ENCODE measurements at places on chromosomes 4 and X.

GRCh38 chrX:34300871-34301270, 168.8 kb upstream of the FAM47A start:
- DNase-seq = peak; percentile 26

GRCh38 chr4:20203508-20203907, 48.2 kb upstream of the SLIT2 start:
- no peak for DNase-seq

- no peak for DNase-seq
Observed at GRCh38 chr4:34009951-34010350, 2234.4 kb downstream of the ARAP2 start.

- no peak for DNase-seq
Observed at GRCh38 chrX:137313627-137314026, 252.3 kb upstream of the ZIC3 start.

DNA sequence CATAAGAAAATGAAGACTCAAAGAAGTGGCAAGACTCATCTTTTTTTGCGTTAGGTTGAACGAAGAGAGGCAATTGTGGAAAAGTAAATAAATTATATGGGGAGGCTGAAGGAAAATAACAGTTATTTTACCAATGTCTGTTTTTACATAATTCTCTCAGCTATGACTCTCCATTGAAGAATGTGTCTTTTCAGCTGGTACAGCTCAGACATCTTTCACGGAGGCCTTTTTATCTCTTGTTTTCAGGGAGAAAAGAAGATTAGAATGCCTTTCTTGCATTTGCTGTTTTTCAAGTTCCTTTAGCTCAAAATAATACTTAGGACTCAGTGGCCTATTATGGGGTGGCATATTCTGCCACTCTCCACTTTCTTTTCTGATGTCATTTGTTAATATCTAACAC, 153.0 kb downstream of the ADAM29 start:
- DNase-seq = no peak

- no peak for DNase-seq
Observed at GRCh38 chr4:147793569-147794313, 61.9 kb downstream of the ARHGAP10 start.

GRCh38 chr4:150079081-150079581, 886 bp downstream of the DCLK2 start:
- peak; percentile 37 for DNase-seq

GRCh38 chr4:2352729-2353221, 65.7 kb downstream of the ZFYVE28 start:
- peak; percentile 37 for DNase-seq

DNA sequence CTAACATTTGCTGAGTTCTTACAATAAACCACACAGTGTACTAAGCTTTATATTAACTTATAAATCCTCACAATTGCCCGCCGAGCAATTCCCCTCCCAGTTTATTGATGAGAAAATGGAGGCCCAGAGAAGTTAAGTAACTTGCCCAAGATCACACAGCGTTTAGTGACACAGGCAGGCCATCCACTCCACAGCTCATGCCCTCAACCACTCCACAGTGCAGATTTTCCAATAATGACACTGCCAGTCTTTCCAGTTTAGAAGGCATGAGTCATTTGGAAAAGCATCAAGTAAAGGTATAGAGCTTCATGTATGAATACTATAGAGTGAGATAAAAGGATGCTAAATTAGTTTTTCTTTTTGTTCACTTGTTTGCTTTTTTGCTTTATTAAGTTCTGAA, 208.5 kb downstream of the CAMK2D start:
- DNase-seq = no peak

DNA sequence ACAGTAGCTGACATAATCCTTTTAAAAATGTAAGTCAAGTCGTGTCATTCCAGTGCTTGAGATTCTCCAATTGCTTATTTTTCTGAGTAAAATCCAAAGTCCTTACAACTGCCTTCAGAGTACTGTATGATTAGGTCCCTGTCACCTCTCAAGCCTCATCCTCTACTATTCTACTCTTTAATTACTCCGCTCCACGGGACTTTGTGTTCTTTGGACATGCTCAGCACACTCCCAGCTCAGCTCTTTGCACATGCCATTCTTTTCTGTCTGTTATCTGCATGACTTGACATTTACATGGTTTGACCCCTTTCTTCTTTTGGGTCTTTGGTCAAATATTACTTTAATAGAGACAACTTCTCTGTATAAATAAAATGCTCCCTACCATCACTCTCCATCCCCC, 15.1 kb downstream of the FAM47E start:
- DNase-seq = no peak

GRCh38 chrX:8089141-8089540, 81.9 kb downstream of the VCX2 start:
- DNase-seq = no peak

- no peak for DNase-seq
Observed at GRCh38 chrX:14357314-14357713, 172.0 kb upstream of the GLRA2 start.

DNA sequence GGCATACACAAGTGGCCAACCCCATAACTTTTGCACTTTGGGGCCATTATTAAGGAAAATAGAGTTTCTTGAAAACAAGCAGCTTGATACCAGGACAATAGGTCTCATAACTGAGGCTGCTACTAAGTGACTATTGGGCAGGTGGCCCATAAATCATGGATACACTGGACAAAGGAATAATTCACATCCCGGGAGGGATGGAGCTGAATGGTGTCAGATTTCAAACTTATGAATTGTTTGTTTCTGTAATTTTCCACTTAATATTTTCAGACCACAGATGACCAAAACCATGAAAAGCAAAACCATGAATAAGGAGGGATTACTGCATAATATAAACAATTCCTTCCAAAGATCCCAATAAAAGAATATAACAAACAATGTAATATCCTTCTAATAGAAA, 114.4 kb downstream of the WDFY3 start:
- no peak for DNase-seq

- no peak for DNase-seq
Observed at GRCh38 chr4:93409035-93409434, 419.5 kb upstream of the ATOH1 start.

DNA sequence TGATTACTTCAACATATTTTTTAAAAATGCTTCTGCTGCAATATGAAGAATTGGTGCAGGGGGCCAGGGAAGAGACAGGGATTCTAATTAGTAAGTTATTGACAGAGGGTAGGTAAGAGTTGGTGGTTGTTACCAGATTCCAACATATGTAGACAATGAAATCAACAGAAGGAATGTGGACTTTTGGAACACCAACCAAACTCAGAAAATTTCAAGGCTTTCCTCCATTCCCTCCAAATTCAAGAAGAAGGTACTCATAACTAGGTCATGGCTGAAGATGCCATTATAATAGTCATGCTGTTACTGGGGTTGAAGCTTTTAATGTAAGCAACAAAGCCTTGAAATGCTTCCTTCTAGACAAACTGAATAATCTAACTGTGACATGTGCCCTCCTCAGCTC, 22.9 kb upstream of the CXCL13 start:
- DNase-seq = no peak

- DNase-seq = no peak
Observed at GRCh38 chr4:7699031-7699430, 240.6 kb downstream of the AFAP1 start.

DNA sequence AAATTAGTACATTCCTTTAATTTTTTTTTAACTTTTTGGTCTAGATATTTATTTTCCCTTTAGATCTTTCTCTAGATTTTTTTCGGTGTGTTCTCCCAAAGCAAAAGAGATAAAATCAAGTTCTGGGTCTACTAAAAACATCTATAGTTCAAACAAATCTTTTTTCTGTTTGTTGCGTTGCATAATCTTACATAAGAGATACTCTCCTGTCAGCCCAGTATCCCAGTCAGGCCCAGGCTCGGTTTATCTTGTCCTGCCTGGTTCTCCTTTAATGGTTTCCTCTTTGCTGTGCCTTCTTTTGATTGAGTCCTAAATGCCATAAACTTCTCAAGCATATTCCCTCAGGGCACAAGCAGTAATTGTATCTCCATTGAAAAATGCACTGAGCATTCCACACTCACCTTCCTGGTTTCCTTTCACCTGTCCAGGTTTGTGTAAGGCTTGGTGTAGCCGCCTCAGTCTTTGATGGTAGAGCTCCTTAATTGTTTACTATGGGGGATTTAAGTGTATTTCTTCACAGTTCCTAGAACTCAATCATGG, 104.9 kb downstream of the TMEM131L start:
- no peak for DNase-seq

DNA sequence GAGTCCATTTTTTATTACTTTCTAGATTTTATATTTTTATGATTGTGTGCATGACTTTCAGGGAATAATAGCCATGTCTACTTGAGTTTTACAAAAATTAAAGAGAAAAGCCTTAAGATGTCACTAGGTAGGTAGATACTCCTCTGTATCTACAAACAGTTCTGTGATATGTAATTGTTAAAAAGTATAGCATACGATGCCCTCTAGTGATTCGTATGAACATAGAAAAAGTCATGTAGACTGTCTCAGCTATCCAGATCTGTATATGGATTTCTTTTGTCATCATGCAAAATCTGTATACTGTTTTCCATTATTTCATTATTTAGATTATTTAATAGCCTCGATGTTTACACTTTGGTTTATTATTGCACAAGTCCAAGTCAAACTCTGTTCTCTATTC, 856.6 kb downstream of the CENPC start:
- DNase-seq = peak; percentile 19

DNA sequence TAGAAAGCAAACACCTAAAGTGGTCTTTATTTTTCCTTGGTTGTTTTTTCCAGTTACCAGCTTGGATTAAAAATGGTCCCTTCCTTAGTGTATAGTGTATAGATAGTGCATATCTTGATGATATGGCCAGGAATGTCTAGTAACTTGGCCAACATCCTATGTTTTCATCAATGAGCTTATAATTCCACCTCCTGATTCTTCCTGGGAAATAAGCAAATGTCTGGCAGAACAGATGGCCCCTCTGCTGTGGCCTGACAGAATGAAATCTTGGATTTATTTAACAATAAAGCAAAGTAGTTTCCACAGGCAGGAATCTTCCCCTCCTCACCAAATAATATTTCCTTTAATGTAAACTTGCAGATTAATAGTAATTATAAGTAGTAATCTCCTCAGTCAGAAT, 6.1 kb downstream of the SCARB2 start:
- DNase-seq = no peak

DNA sequence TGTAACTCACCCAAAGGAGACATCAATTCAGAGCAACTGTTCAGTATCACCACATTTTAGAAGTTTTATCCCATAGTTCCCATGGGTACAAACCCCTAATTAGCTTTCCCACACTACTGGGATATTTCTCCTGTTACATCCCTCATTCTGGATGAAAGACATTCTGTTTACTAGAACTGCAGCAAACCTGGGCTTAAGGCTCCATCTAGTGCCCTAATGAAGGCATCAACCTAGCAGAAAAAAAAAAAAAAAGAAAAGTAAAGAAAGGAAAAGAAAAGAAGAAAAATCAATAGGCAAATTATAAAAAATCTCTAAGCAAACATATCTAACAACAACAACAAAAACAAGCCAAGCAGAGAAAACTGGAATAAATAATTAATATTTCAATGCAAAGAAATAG, 133.7 kb upstream of the CPXCR1 start:
- no peak for DNase-seq

GRCh38 chrX:16082470-16083085, 40.8 kb upstream of the GRPR start:
- DNase-seq = no peak

DNA sequence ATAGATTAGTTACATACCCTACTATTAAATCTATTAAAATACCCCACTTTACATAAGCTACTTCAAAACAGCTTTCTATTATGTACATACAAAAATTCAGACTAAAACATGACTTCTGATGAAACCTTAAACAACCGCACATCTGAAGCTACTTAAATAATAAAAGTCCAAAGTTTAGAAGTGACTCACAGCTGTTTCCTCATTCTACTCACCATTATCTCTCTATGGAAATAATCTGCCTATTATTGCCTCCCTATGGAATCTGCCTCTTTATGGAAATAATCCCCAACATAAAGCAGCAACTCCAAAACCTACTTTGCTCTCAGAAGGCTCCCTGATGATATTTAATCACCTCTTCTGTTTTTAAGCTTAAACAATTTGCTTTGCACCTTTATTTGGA, 15.7 kb upstream of the BANK1 start:
- DNase-seq = no peak

DNA sequence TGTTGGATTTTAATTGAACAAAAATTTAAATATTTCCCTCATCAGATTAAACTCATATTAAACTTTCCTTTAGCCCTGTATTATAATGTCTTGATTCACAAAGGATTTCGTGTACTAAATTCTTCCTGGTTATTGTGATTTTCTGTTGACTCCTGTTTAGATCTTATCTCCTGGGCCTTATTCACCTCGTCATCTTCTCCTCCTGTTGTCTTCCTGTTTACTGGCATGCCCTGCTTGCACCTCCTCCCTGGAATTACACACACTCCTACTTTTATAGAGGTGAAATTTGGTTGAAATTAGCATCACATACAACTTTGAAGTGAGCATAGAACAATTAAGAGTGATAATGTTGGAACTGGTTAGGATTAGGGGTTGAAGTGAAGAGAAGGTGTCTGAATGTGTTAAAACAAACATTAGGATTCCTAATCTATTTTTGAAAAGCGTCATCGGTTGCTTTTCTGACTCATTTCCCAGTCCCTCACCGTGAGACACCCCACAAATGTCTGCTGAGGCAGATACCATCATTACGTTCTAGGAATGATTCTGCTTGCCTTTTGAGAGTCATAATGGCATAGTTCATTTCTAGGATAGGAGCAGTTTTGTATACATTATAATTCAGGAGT, 32.5 kb downstream of the TLL1 start:
- no peak for DNase-seq

DNA sequence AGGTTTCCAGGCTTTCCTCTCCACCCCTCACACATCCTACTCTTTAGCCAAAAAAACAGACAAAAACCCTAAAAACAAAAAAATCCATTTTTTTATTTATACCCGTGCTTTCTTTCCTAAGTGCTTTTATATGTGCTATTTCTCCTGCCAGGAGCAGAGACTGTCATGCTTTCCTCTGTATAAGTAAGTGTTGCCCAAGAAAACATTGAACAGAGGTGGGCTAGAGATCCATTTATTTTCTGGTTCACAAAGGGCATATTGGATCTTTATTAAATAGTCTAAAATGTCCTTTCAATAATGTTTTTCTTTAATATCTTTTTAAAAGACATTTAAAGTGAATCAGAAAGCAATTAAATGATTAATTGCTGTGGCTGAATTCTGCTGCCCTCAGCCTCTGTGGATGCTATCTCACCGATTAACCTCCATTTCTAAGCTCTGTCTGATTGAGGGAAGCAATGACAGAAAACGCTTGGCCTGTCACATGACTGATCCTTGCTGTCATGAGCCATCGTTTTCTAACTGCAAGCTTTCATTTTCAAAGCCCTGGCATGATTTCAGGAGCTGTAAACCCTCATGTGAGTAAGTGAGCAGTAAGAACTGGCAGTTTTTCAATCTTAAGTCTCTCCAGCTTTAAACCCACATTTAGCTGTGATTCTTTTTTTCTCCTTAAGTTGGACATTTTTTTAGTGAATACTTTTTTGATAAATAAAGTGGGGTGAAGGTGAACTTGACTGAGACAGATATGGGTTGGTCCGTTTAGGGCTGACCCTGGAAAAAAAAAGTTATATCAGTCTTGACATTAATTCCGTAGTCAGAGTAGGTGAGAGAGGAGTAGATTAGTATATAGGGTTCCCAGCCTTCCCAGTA, 180.7 kb upstream of the PGRMC2 start:
- DNase-seq = no peak

Measured in D341Med (cell line).